ENCODE measurements at places on chromosomes 16 and 17.

- DNase-seq, result no peak
Observed at GRCh38 chr17:59485946-59486345, 79.5 kb upstream of the DHX40 start.

DNA sequence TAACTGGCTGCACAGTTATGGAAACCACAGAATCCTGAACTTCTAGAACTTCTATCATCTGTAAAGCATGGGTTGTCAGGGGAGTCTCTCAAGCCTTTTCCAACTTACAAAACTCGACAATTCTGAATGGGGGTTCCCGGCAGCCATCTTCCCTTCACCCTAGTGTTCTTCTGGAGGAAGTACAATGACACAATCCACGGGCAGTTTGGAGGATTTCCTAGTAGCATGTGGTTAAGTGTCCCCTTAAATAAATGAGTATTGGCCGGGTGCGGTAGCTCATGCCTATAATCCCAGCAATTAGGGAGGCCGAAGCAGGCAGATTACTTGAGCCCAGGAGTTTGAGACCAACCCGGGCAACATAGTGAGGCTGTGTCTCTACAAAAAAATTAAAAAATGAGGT lies 2.1 kb downstream of the SLC16A6 start:
- DNase-seq, result no peak

DNA sequence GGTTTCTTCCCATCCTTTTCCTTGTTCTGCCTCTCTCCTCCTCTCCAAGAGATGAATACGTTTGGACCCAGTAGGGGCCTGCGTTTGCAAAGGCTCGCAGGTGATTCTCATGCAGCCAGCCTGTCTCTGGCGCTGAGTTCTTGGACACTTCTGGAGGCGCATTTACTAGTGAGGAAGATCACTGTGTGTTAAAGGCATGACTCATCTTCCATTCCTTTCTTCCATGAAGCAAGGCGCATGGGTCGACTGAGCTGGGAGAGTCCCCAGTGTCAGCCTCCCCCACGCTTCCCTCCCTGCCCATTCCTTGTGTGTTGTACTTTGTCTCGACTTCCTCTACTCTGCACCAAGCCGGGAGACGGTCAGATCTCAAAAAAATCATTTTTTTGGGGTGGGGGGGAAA lies 159.9 kb upstream of the EEF2KMT start:
- no peak for DNase-seq

DNA sequence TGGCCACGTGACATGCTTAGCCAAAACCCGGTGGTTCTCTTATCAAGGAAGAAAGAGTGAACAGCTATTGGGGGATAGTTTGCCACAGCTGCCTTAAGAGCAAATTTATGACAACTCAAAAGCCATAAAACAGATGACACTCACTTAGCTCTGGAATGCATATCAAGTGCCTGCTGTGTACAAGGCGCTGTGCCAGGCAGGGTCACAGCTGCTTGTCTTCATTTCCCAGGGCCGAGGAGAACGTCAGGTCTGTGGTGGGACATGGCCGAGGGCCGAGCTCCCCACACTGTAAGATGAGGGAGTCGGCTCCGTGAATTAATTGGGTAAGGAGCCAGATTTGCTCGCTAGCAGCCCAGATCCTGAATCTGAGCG lies 14.0 kb downstream of the EEF2K start:
- DNase-seq, result no peak

GRCh38 chr17:61400066-61400716 lies 548 bp downstream of the TBX2 start:
- no peak for DNase-seq

DNA sequence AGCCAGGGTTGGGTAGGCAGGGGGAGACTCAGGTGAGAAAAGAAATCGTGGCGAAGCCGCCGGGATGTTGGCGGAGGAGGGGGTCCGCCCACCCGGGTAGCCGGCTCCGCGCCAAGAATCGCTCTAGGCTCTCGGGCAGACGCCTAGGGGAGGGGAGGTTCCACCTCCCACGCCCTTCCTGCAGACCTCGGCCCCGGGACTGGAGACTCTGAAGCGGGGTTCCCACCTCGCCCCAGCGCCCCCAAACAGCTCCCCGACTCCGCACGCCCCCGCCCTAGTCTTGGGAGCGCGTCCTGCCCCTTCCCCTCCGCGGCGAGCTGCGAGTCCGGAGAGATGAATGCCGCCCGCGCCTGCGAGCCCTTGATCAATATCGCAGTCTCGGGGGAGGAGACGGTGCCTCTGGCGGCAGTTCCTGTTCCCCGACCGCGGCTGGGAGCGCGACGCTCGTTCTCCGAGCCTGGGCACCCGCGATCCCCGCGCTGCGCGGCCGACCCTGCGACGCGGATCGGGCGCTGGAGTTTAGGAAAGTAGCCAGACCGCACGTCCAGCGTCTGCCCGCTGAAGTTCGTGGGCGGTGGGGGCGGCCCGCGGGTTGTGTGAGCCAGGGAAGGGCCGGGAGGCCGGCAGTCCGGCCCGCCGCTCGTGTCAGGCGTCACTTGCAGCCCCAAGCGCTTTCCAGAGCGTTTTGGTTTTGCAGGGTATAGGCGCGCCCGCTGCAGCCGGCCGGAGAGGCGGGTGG lies 790 bp downstream of the CRHR1 start:
- peak; percentile 18 for DNase-seq

DNA sequence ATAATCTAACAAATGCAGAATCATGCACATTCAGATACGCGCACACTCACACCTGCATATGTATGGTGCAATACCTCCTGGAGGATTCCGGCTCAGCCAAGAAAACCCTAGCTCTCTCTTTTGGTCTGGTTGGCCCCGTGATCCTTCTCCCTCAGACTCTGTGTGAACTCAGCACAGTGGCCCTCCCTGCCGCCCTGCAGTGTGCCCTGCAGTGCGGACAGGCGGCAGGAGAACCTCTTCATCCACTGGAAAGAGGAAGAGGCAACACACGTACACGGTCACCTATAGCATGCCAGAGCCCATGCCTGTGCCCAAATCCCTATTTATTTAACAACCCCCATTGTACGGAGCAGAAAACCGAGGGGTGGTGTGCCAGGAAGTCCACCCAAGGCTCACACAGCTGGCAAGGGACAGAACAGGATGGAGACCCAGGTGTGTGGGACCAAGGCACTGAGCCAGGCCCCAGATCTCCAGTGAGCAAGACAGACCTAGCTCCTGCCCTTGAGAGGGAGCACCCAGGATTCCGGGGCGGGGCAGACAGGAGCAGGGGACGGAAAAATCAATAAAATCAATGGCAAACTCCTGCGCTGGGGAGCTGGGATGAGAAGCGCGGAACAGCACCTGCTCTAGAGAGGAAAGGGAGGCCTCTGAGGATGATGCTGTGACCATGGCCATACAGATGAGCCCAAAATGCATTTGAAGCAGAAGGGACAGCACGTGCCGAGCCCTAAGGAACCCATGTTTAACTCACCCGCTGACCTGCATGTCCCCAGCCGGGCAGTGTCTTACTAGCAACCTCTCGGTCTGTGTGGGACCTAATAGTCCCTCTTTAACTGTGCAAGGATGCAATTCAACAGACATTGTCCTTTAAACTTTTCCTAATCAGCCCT lies 54.7 kb upstream of the CIBAR2 start:
- DNase-seq, result no peak

DNA sequence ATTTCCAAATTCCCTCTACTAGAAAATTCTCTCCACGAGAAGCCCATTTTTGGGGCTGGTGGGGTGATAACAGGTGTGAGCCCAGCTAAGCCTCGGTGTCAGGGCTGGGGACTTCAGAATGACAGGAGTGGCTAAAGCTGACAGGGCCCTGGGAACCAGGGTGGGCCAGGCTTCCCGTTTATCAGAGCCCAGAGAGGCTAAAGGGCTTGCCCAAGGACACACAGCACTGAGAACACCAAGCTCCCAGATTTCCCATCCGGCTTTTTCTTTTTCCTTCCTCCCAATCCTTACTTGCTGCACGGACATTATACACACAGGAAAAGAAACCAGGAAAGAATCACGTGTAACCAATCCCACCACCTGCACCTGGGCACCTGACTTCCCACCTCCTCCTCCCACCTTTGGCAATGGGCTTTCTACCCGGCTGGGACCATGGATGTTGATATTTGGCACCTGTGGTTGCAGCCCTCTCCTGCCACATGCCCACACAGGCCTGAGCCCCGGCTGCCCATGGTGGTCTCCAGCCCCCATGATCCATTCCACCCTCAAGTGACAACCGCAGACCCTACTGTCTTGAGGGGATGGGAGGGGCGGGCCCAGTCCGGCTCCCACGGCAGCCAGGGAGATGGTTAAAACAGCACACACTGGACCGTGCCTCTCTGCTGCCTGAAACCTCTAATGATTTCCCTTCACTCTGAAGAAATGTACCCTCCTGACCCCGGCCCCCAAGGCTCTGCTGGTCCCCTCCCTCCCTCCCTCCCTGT lies 78.9 kb downstream of the ENGASE start:
- DNase-seq, result no peak

GRCh38 chr16:72657791-72658190 lies 390.1 kb downstream of the ZFHX3 start:
- no peak for DNase-seq

DNA sequence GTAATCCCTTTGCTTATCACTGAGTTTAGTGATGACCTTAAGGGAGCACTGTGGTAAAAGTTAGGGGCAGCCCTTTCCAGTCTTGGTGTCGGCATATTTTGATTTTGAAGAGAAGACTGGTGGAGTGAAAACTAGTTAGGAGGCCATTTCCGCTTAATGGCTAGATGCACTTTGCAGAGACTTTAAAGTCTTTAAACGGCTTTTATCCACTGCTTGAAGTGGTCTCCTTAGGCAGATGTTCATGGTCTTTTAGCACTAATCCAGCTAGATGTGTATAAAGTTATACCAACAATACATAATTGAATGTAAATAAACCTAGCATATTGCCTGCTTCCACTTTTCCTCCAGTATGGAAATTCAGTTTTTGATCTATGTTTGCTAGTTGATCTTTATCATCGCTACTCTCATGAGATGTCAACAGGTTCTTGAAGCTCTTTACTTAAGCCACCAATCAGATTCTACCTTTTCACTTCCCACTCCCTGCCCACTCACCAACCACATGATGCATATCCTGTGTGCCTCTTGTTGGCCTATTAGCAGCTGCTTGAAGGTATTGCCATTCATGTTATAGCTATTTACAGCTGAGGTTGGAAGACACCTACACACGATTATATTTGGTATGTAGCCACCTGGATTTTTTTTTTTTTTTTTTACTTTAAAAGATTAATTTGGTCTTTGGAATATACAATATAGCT lies 132.0 kb downstream of the NLK start:
- DNase-seq, result peak; percentile 25

DNA sequence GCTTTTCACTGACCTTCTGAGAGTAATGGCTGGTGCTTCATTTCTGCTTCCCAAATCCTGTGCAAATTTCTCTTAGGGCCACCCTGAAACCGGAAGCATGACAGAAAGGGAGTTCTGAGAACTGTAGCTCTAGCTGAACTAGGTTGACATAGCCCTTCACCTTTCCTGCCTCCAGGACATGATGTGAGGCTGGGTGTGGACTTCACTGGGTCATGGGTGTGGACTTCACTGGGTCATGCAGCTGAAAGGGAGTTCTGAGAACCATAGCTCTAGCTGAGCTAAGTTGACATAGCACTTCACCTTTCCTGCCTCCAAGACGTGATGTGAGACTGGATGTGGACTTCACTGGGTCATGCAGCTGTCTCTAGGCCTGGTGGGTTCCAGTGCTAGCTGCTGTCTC lies 54.3 kb upstream of the NLRP1 start:
- no peak for DNase-seq

DNA sequence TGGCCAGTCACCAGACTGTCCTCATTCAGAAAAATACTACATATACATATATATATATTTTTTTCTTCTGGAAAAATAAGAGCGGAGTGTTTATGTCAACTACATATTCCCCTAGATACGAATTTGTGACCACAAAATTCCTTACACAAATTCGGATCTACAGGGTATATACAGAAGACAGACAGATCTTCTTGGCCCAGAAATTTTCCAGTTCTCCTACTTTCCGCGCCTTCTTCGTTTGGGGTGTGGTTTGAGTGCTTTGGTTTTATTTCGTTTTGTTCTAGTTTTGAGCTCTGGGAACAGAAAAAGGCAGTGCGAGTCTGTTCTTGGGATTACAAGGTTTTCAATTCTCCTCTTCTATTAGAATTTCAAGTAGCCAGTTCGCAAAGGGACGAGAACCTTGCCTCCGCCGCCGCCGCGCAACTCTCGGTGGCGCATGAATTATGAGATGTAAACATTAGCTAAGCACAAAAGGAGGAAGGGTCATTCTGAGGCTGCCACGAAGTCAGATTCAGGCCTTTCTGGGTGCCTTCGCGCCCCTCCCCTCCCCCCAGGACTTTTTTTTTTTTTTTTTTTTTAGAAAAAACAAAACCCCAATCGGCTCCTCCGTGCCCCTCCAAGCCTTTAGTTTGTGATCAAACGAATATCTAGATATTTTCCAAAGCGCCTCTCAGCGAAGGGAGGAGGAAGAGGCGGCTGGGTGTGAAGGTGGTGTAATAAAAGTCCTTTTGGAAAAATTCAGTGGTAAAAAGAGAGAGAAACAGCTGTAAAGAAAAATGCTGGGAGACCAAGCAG lies 1.8 kb upstream of the HOXB4 start:
- no peak for DNase-seq

GRCh38 chr16:15942931-15943690 lies 6.3 kb upstream of the ABCC1 start:
- DNase-seq, result no peak

DNA sequence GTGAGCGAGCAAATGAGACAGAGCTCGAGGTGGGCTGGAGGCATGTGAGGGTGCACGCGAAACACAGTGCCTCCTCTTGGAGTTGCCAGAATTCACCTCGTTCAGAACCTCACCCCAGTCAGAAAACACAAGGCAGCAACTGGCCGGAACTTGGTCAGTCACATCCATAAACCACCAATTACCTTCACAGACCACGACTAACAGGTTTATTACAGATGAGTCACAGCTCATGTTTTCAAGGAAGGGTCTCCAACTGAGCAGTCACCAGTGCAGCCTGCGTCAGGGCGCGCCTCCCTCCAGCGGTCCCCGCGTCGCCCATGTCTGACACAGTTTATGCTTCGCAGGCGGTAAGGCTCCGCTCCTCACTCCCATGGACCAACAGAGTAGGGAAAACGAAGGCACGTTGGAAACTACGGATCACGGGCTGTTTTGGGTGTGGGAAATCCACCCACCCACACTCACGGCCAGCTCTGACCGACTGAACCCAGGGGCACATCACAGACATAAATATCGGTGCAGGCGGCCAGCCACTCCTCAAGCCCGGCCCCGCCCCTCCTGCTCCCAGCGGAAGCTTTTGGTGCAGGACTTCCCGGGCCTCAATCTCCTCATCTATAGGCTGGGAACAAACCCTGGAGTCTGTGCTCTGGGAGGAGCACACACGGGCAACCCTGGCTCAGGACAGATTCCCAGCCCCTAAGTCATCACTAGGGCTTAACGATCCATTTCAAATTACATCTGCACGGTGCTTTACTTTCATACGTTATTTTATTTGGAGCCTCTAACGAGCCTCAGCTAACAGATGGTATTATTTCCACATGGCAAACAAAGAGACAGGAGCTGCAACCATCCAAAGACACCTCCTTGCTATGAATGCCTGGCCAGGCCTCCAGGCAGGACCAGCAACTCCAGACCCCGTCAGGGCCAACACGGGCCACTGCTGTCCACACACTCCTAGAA lies 126.3 kb downstream of the ZNF778 start:
- no peak for DNase-seq

All from stimulated activated CD4-positive, alpha-beta T cell treated with anti-CD3 and anti-CD28 coated beads, Interleukin-15, amount 100 ng/mL, for 48 hours (primary cell).